ENCODE measurements at places on chromosomes 2 and 18.

- peak; percentile 13 for DNase-seq
Measured at GRCh38 chr2:200863782-200864175, 679 bp downstream of the CLK1 start.

DNA sequence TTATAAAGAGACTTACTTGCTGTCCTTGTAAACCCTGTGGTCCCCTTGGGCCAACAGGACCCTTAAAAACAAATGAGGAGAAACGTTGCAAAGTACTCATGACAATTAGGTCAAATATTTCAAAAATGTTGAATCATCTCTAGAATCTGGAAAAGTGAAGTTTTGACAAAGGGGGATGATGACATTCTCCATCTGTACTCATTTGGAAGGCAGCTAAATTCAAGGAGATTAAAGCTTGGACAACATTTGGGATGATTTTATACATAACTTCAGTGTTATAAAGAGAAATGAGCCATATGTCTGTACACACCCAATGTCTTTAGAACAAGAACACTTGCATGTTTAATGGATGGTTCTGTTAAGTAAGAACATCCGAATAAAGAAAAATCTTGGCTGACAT, 92.9 kb downstream of the COL5A2 start:
- DNase-seq = no peak

GRCh38 chr2:20590704-20591515, 60.0 kb downstream of the HS1BP3 start:
- DNase-seq = no peak

DNA sequence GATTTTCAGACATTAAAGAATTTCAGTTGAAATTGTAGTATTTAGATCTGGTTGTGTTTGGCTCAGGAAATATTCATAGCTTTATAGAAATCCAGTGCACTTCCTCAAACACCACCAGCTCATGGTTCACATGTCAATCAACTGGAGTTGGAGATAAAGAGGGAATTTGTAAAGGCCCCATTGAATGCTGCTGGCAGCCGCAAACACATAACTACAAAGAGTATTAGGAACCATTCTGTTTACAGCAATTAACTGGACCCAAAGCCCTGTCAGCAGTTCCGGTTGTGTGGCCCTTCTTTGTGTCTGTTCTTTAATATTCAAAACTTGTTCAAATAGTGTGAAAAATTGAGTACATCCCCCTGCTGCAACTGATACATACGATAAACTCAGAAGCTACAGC, 107.4 kb upstream of the LRRTM4 start:
- DNase-seq = no peak

DNA sequence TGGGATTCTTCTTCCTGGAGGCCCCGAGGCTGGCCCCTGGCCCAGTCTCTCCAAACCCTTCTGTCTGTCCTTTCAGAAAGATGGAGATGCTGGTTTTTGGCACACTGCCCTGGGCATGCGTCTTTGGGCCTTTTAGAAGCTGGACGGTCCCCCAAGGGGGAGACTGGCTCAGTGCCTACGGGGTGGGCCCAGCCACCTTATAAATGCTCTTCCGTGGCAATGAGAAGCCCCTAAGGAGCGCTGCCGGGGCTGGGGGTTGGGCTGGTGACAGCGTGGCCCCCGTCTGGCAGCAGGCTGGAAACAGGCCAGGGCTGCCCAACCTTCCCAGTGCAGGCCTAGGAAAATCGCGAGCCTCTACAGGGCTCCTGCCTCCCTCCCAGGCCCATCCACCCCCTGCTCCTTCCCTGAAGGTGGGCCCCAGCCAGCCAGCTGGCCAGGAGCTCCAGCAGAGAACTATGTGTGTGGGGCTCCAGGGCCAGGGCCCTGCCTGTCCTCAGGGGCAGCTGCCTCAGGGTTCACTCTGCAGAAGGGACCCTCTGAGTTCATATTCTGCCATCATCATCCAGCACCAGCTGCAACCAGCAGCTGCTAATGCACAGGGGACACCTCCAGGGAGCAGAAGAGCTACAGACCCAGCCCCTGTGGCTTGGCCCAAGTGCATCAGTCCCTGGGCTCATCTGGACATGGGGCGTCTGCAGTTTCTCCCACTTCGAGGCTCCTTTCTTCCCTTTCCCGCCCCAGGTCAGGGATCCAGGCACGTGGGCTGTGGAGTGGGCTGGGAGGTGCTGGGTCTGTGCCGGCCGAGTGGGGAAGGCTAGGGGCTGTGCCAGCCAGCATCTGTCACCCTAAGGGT, 107.6 kb upstream of the OTOS start:
- peak; percentile 1 for DNase-seq

GRCh38 chr18:10437837-10438236, 16.6 kb upstream of the APCDD1 start:
- DNase-seq = no peak

GRCh38 chr2:169143998-169144397, 74.6 kb downstream of the DHRS9 start:
- no peak for DNase-seq

DNA sequence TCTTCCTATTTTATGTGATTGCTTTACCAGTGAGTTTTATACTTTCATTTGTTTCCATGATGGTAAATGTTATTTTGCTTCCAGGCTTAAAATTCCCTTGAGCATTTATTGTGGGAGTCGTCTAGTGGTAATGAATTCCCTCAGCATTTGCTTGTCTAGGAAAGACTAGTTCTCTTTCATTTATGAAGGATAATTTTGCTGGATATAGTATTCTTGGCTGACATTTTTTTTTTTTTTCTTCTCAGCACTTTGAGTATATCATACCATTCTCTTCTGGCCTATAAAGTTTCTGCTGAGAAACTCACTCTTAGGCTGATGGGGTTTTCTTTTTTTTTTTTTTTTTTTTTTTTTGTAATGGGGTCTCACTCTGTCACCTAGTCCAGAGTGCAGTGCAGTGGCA, 99.1 kb downstream of the EDAR start:
- DNase-seq = no peak

DNA sequence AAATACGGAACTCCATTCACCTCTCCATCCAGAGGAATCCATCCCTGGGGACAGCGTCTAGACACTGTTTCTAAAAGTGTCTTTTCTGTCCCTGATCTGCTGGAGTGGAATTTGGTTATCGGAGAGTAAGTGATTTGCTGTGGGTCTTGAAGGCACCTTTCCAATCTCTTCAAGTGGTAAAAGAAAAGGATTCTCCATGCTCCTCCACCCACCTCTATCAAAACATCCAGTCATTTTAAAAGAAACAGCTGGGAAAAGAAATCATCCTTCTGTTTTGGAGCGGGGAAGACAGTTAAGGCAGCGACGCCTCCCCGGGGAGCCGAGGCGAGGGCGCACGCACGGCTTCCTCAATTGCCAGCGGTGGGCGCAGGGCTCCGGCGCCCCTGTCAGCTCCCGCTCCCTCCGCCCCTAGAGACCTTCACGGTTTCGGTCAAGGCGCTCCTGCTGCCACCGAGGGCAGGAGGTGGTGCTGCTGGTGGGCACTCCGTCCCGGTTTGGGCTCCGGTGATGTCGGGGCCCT, 547 bp downstream of the SLC35F5 start:
- DNase-seq = peak; percentile 25

DNA sequence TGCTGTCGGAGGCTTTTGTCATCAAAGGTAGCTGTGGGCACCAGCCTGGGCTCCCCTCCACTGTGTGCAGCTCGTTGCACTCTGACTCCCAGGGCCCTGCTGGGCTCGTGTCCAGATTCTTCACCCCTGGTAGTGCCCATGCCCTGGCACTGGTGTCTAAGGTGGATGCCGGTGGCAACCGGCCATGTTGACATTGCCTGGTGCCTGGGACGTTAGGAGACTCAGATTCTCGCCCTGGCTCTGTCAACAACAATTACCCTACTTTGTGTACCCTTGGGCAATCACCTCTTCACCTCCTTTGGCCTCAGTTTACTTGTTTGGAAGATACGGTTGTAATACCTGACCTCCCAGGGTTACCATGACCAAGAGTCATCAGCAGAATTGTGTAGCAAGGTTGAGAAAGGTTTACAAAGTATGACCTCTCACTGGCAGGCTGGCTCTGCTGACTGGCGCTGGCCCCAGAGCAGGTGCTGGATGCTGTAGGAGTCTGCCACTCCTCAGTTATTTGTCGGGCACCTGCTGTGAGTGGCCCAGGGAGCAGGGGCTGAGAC, 41.5 kb upstream of the MCFD2 start:
- peak; percentile 61 for DNase-seq

DNA sequence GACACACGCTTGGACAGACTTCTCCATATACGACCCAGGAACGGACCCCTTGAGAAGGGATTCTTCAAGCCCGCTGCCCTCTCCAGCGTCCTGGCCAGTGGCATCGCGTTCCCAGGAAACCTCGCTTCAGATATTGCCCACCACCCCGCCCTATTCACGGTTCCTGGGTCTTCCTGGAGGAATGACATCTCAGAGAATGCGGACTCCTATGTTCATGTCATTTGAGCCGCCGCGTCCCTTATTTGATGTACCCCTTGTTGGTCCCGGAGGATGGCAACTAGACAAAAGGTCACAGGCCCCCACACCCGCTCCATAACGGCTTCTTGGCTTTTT, 588 bp upstream of the CCDC93 start:
- DNase-seq = no peak

- no peak for DNase-seq
Measured at GRCh38 chr2:27932396-27932795, 41.9 kb downstream of the BABAM2 start.

DNA sequence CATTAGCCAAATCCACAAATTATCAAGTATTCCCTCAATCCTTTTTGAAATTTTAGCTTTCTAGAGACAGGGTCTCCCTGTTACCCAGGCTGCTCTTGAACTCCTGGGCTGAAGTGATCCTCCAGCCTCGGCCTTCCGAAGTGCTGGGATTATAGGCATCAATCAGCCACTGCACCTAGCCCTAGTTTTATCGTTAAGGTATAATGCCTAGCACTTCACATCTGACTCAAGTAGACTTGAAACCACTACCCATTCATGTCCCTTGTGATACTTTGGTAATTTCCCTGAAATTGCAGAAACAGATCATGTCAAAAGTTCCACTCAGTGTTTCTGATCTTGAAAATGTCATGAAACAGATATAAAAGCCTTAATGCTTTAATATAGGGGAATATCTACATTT, 26.3 kb downstream of the MEX3C start:
- no peak for DNase-seq

- DNase-seq = no peak
Measured at GRCh38 chr2:226690461-226691024, 109.1 kb downstream of the IRS1 start.

GRCh38 chr2:240460253-240460711, 24.8 kb downstream of the GPC1 start:
- no peak for DNase-seq

DNA sequence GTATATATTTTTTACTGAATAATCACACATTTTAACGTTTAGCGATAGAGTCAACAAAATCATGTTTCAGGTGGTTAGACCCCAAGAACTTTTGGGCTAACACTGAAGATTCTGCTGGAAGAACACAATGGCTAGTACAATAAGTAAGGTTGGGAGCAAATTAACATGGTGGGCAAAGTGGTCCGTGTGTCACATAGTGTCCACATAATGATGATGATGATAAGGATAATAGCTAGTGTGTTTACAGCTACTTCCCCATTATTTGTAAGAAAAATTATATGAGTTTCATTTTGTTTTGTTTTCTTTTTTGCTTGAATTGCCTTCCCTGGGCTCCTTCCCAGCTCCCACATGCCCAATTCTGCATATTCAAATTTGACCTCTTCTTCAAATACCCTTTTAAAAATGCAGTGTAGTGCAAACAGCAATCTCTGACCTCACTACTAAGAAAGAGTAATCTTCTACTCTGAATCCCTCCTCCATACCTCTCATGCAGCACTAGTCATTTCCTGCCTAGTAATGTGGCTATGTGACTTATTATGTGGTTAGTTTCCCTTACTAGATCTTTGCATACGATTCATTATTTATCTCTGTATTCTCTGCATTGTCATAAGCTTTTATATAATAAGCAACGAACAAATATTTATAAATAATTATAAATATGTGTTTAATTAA, 16.9 kb upstream of the VPS54 start:
- no peak for DNase-seq

DNA sequence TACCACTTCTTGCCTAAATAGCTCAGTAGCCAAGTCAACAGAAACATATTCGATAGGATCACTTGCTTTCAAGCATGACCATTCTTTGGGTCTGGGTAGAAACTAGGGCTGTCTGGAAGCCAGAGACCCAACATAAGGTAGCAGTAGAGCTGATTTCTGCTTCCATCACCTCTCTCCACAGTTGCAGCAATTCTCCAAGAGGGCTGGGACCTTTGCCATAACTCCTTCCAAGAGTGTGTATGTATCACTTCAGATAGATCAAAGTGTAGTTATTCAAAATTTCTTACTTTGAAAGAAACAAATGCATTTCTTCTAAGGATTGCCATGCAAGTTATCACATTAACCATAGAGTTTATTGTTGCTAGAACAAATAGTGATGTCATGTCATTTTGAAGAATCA, 172.0 kb upstream of the GALNT5 start:
- no peak for DNase-seq

DNA sequence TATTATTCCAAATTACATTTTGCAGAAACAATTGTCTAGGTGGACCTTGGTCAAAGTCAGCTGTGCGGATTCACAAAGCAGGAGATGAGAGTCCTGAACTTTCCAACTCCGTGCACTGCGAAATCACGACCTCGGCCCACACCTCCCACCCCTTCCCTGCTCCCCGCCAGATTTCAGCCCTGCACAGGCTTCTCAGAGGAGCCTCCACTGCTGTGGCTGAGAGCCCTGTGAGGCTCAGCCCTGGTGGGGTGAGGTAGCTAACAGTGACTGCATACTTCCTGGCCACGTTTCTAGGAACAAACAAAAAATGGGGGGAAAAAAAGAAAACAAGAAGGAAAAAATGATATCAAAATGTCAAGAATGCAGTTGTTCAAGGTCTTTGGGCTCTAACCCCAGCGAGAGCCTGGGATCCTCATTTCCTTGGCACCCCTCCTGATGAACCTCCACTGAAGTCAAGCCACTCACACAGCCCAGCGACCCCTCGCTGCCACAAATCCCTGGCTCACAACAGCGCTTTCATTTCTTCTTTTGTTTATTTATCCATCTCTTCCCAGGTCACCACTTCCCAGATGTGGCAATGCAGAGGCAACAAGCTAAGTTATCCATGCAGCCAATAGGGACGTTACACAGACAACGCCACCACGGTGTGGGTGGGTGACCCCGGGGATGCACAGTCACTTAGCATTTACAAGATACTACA, 729.7 kb upstream of the ID2 start:
- no peak for DNase-seq

DNA sequence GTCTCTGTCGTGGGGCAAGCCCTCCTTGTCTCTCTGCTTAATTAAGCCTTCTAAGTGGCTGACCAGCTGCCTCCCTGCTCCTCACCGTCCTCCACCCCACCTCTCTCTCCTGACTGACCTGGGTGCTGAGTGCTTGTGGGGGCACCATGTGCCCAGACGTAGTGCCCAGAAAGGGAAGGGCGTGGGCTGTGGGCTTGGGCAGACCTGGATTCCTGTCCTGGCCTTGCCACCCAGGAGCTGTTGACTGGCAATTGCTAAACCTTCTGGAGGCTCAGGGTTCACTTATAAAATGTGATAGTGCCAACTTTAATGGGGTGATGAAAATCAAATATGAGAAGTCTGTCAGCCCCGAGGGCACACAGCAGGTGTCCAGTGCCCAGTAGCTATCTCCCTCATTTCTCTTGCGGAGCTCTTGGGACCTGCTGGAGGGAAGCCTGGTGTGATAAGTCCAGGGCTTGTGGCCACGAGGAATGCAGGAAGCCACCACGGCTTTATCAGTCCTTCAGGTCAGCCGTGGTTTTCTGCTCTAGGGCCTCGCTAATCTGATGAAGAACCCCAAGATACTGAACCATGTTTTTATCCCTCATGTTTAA, 22.0 kb upstream of the INHBB start:
- DNase-seq = no peak

GRCh38 chr2:215355801-215356200, 43.9 kb downstream of the ATIC start:
- no peak for DNase-seq

GRCh38 chr2:12270876-12271588, 445.7 kb upstream of the TRIB2 start:
- no peak for DNase-seq
